ENCODE measurements at places on chromosomes 11 and 22. TPM values are rescaled to one million over a fixed set of nuclear protein-coding genes. Genes with fewer than 3 reads are reported as not detected.

Gene DCHS1
- 73.5 TPM for total RNA-seq

Gene OTOG
- total RNA-seq, result not detected

DNA sequence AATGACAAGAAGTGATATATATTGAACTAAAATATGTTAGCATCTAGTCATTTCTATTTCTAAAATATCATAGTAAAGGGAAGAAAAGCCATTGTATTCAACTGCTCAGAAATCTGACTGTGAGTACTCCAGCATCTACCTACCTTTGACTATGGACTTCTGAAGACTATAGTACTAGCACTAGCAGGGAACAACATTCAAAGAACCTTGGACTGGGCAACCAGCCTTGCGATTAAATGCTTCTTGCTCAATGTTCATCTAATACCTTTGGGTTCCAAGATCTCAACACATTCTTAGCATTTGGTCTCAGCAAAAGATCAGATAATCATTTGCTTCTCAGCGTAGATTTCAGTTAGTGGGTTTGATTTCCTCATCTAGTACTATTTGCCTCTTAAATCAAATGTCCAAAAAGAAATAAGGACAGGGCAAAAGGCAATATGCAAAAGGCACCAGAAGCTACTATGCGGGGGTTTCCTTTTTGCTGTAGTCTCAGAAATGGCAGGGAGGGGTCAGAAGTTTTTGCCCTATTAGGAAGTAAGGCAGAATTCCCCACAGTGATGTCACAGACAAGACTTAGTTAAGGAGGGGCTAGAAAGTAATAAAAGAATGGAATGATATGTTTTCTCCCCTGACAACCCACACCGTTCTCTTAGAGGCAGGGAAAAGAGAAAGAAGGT is 80.6 kb downstream of the GAB2 start:
- no peak overlapping the region for H3K27ac ChIP-seq
- DNase-seq, result no peak

DNA sequence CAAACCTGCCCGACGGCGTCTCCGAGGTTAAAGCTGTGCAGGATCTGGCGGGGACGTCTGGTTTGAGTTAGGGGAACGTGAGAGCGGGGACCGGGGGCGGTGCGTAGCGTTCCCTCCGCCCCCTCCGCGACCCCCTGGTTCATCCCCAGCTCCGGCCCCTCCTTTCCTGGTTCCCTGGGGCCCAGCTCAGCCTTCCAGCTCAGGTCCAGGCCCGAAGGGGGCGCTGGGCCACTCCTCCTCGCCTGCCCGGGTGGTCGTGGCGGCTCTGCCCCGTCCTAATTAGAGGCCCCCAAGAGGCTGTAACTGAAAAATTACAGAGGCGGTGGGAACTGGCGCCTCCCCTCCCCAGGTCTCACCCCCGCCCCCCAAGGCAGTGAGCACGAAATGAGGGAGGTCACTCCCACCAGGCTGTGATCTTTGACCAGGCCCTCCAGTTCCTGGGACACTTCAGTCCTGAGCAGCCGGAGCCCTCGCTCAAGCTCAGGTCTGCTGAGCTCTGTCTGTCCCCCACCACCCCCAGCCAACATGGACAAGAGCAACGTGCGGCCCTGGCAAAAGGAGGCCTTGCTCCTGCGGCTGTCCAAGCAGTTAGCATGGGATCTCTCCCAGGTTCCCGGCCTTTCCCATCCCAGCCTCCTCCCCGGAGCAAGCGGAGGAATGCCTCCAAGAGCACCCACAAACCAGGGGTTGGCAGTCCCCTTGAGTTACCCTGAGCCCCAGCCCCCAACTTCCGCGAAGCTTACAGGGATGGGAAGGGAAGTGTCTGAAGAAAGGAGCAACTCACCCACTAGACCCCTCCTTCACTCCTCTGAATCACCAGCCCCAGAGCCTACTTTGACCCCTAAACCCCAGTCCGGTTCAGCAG is 3.3 kb downstream of the CD248 start:
- DNase-seq, result no peak
- peaks cover 5% of the 10 kb centered on the region for H3K27me3 ChIP-seq
- peak overlapping the region; percentile 11 for H3K27ac ChIP-seq

GRCh38 chr22:49580024-49580423 is 247.6 kb downstream of the BRD1 start:
- no peaks in the 10 kb centered on the region for H3K27me3 ChIP-seq
- H3K4me3 ChIP-seq, result no peak overlapping the region
- H3K4me1 ChIP-seq, result no peaks in the 10 kb centered on the region
- H3K27ac ChIP-seq, result no peak overlapping the region
- H3K36me3 ChIP-seq, result no peaks in the 10 kb centered on the region
- no peak for DNase-seq

DNA sequence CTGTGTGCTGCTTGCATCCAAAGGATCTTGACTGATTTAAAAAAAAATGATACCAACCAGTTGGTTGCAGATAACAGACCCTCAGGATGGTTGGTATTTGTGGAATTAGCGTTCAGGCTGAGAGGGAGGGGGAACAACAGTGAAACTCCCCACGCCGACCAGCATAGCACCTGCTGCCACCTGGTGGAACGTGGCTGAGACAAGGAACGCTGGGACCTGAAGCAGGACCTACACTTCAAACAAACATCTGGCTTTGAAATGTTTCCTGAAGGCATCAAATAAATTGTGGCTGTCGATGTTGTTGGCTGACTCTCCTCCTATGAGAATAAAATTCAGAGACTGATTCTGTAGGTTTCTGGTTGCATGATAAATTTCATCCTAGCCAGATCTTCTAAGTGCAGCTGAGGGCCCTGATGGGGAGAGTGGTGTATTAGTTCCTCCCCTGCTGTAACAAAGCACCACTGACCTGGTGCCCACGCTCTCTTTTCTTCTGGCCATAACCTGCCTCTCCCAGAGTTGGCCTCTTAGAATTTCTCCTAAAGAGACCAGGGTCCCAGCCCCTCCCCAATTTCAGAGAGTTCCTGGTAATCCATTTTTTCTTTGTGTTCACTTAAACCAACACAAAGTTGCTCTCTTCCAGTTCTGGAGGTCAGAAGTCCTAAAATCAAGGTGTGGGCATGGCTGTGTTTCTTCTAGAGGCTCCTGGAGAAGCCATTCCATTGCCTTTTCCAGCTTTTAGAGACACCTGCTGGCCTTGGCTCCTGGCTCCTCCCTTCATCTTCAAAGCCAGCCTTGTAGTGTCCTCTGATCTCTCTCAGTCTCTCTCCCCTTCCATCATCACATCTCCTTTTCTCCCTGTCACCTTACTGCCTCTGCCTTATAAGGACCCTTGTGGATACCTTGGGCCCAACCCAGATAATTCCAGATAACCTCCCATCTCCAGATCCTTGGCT is 17.3 kb downstream of the APOL2 start:
- H3K36me3 ChIP-seq, result no peaks in the 10 kb centered on the region
- no peak overlapping the region for H3K4me3 ChIP-seq
- H3K27ac ChIP-seq, result no peak overlapping the region
- DNase-seq, result no peak

All from thoracic aorta (tissue), 2 donors.